ENCODE measurements at places on chromosomes 13 and 19. TPM values are rescaled to one million over a fixed set of nuclear protein-coding genes. Genes with fewer than 3 reads are reported as not detected.

The MYH14 gene
- total RNA-seq = not detected

The ATG4D gene
- total RNA-seq = 17.0 TPM

The LSR gene
- 0.29 TPM for total RNA-seq

The NTN5 gene
- total RNA-seq = not detected

The PRR36 gene
- not detected for total RNA-seq

The B3GLCT gene
- total RNA-seq = 18.4 TPM

The IQCN gene
- total RNA-seq = 0.33 TPM

The OR10H1 gene
- total RNA-seq = not detected

The RUBCNL gene
- total RNA-seq = not detected

The FAM174C gene
- 32.7 TPM for total RNA-seq

The TNFRSF19 gene
- total RNA-seq = under 0.01 TPM

The CDC16 gene
- total RNA-seq = 55.9 TPM

The SUGT1 gene
- 48.5 TPM for total RNA-seq

The MED16 gene
- 30.2 TPM for total RNA-seq

The EGLN2 gene
- 102 TPM for total RNA-seq

The ZNF626 gene
- 15.0 TPM for total RNA-seq

The YJEFN3 gene
- total RNA-seq = 0.48 TPM

The LGI4 gene
- 0.10 TPM for total RNA-seq

The CCDC8 gene
- total RNA-seq = 0.29 TPM

The GEMIN7 gene
- total RNA-seq = 21.6 TPM

The AMH gene
- 2.6 TPM for total RNA-seq

The LILRB5 gene
- not detected for total RNA-seq

The PRRG2 gene
- 8.5 TPM for total RNA-seq

The SLC7A10 gene
- total RNA-seq = not detected

The DCT gene
- 0.10 TPM for total RNA-seq

The IRGC gene
- total RNA-seq = not detected

The NAA16 gene
- total RNA-seq = 7.8 TPM

The TTC9B gene
- total RNA-seq = not detected

The C3 gene
- 0.57 TPM for total RNA-seq

The NUCB1 gene
- 295 TPM for total RNA-seq

The TPTE2 gene
- total RNA-seq = not detected

The ZNF547 gene
- total RNA-seq = 2.9 TPM

Measured in vein endothelial cell (primary cell).